ENCODE measurements at places on chromosomes 7 and 10.

DNA sequence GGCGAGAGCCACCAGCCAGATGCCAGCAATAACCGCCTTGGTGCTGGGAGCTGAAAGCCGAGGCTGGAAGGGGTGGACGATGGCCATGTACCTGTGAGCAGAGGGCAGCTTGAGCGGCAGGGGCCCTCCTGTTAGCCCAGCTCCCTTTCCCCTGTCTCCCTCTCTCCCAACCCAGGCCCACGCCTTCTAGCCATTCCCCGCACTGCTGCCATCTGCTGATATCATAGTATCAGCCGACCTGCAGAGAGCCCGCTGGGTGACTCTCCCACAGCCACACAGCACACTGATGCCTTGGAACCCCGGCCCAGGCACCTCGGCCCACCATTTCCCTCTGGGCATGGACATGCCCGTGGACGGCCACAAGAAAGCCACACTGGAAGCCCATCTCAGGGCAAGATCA, 1.7 kb downstream of the TACR2 start:
- no peak for DNase-seq

DNA sequence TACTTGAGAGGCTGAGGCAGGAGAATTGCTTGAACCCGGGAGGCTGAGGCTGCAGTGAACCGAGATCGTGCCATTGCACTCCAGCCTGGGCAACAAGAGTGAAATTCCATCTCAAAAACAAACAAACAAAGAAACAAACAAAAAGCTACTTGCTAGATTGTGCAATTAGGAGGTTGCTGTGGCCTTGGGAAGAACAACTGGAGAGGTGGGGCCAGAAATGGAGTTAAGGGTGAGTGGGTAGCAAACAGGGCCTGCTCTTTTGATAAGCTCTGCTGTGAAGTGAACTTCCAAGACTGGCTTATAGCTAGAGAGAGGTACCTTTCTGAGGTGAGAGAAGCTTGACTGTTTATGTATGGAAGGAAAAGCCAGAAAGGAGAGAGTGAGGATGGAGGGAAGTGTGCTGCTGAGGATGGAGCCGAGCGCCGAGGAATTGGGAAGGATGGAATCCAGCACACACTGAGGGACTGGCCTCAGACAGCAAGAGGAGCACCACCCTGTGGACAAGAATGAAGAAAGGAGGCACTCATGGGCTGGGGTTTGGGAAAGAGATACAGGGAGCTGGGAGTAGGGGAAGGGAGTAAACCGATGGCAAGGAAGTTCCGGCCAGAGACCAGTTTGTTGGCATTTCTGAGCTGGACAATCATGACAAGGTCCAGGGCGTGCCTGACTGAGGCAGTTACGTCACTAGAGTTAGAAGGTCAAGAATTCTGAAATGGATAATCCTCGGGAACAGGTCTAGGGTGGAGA, 7.0 kb upstream of the RPEL1 start:
- DNase-seq: no peak

DNA sequence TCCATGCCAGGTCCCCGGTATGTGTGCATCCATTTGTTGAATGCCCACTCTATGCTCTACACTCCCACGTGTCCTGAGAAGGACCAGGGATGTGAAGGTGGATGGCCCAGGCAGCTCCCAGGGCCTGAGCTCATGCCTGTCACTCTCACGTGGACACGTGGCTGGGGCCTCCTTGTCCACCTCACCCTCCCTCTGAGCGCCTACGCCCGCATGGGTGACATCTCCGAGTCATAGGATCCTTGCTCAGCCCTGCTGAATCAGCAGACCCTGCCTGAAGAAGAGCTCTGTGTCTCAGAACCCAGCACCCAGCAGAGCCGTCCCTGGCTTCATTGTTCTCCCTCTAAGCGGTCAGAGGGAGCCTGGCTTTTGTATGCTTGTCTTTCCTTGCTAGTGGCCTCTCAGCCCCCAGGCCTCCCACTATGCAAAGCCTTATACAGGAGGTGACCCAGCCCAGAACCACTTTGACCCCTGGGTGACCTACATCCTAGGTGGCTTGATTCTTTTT, 107.9 kb upstream of the PPIF start:
- no peak for DNase-seq

GRCh38 chr7:85719981-85720953, 533.4 kb upstream of the SEMA3D start:
- no peak for DNase-seq

DNA sequence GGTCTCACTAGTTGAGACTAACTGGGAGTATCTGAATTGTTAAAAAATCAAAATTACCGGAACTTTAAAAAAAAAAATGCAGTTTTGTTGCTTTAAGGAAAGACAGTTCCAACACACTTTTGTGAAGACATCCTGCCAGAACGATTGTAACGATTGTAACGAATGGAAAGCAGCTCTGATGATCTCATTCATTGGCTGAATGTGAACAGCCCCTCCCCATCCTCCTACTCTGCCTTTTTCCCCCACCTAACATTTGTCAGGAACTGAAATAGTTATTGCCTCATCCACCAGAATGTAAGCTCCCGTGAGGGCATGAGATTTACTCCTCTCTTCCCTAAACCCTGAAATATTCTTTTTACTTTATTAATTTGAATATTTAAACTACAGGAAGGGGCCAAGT, 23.1 kb upstream of the ZC3HAV1L start:
- no peak for DNase-seq

DNA sequence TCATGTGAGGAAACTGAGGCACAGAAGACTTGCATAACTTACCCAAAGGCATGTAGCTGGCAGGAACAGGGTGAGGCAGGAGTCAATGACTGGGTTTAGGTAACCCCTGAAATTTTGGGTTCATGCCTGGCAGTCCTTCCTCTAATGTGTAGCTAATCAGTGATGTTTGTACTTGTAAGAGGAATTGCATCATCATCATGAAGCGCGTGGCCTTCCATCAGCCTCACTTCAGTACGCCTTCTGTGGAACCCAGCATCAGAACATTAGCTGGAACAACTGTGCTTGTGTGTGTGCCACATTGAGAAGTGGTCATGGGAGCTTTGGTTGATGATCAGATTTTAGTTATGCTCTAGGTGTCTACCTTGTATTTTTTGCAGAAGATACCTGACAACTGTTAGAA, 18.2 kb upstream of the STMP1 start:
- DNase-seq: no peak

DNA sequence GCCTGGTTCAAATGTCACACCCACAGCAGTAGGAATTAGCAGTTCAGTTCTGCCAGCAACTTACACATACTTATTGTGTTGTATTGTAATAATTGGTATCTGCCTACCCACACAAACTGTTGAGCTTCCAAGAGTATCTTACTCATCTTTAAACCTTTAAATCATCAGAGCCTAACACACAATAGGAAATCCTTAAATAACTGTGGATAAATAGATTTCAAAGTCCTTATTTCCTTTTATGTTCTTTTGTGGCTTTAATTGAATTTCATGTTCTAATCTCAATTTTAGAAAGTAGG, 3.9 kb downstream of the CASD1 start:
- no peak for DNase-seq

Data from stimulated activated CD8-positive, alpha-beta memory T cell treated with anti-CD3 and anti-CD28 coated beads, Interleukin-7, amount 100 ng/mL, for 1 hour (primary cell).